ENCODE measurements at places on chromosomes 5 and 9. TPM values are rescaled to one million over a fixed set of nuclear protein-coding genes. Genes with fewer than 3 reads are reported as not detected.

GRCh38 chr5:168525856-168526255 is 3.2 kb upstream of the FBLL1 start:
- DNase-seq: no peak

GRCh38 chr5:69414885-69415583 is at the start of gene MARVELD2:
Gene MARVELD2, plus strand, starts transcription at chr5:69415116. Its CDS starts 4,270 bp downstream, at chr5:69419386.
- DNase-seq: no peak

- DNase-seq: no peak
These were observed 159.0 kb downstream of the CPLANE1 start for GRCh38 chr5:37090123-37090726.

DNA sequence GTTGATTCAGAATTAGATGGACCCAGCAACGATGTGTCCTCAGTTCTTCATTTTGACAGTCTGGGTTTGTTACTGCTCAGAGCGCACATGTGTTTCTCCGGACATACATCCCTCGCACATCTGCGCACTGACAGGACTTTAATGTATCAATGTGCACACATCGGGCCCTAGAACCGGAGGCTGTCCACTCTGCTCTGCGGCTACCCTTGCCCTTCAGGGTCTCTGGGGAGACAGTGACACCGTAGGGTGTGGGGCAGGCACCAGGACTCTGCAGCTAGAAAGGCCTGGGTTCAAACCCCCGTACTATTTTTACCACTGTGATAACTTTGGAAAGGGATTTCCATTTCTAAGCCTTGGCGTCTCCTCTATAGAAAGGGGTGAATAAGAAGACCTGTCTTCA is 23.5 kb upstream of the LPCAT1 start:
- no peak for DNase-seq

GRCh38 chr9:89433826-89434225 is 64.1 kb downstream of the SEMA4D start:
- no peak for DNase-seq

Gene C1QTNF3
- total RNA-seq: 10.5 TPM

Gene GABRA6
- total RNA-seq: not detected

Gene ADAMTS19
- under 0.01 TPM for total RNA-seq

Gene UBAP2
- 31.6 TPM for total RNA-seq

DNA sequence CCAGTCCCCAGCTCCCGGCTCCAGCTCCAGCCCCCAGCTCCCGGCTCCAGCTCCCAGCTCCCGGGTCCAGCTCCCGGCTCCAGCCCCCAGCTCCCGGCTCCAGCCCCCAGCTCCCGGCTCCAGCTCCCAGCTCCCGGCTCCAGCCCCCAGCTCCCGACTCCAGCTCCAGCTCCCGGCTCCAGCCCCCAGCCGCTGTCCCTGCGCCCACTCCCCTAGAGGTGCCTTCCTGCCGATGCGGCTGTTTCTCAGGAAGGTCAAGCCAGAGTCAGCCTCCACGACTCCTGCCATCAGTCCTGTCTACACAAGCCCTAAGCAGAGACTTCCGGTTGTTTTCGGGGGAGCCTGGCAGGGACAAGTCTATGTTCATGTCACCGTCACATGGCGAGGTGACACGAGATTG is 74.8 kb downstream of the ZNF354C start:
- no peak for DNase-seq

Gene C5orf47
- total RNA-seq: not detected

Gene IL3
- not detected for total RNA-seq

- no peak for DNase-seq
These were observed 1237.5 kb upstream of the CDH9 start for GRCh38 chr5:28275931-28276330.

Gene C9
- total RNA-seq: 0.44 TPM

- DNase-seq: no peak
These were observed 18.1 kb upstream of the COL5A1 start for GRCh38 chr9:134623258-134624066.

DNA sequence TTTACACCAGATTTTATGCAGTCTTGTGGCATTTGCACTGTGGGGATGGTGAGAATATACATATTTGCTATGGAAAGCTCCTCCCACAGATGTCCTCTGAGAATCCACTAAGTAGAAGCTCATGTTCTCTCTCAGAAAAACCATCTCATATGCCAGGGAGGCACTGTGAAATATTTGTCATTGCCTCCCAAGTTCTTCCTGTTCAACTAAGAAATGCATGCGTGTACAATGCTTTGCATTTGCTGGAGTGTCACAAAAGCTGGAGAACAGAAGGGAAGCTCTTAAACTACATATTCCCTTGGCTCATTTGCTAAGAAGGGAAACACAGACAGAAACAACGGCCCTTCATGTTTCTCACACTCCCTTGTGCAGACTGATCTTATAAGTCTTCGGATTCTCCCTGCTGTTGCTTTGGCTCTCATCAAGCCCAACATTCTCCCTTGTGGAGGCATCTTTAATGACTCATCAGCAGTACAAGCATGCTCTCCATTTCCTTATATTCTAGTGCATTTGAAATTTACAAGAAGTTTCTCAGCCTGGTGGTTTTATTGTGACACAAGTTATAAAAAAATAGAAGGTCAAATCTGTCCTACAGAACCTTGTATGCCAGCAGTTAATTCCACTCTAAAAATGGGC is 220.6 kb downstream of the TRIM36 start:
- no peak for DNase-seq

Gene LRRC19
- not detected for total RNA-seq

DNA sequence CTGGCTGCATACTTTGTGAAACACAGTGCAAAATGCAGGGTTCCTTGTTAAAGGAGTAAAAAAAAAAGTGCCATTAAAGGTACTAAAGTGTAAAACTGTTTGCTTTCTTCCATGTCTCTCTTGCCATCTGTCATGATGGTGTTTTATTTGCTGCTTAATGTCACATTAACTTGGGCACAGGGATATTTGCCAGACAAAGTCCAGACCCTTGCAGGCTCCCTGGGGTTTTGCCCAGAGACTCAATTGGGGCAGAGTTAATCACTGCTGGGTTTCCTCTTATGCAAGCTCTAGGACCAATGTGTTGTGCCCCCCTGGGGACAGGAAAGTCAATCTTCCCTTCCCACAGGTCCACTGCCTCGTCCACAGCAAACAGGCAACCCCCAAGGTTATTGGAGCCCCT is 274.3 kb upstream of the SGCD start:
- DNase-seq: no peak

GRCh38 chr5:160230686-160231527 is 1.6 kb downstream of the FABP6 start:
- DNase-seq: no peak

GRCh38 chr9:4463824-4464223 is 26.4 kb upstream of the SLC1A1 start:
- DNase-seq: no peak

DNA sequence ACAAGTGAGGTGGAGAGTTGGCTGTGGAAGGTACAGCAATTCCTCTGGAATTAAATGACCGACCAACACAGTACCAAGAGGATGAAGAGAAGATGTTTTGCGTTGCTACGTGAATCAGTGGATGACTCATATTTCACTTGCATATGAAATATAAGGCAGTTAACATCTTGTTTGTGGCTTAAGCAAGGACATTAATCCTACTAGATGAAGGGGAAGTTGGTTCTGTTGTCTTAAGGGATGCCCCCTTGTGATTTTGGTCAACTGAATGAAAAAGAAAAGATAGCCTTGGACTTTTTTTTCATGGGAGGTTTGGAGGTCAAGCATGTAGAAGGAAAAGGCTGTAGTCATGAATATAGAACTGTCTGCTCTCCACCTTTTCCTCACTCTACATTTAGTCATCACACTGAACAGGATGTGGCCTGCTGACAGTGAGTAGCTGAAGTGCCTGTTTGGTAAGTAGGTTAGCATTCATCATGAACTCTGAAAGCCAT is 33.9 kb downstream of the VLDLR start:
- peak; percentile 39 for DNase-seq

Gene PCSK1
- total RNA-seq: 2.5 TPM

Gene CCNB1
- total RNA-seq: 23.3 TPM

Gene SHISAL2B
- total RNA-seq: not detected

Gene PCDHGB5
- total RNA-seq: 27.2 TPM

GRCh38 chr9:131447148-131447547 is 53.3 kb downstream of the PRRC2B start:
- no peak for DNase-seq

DNA sequence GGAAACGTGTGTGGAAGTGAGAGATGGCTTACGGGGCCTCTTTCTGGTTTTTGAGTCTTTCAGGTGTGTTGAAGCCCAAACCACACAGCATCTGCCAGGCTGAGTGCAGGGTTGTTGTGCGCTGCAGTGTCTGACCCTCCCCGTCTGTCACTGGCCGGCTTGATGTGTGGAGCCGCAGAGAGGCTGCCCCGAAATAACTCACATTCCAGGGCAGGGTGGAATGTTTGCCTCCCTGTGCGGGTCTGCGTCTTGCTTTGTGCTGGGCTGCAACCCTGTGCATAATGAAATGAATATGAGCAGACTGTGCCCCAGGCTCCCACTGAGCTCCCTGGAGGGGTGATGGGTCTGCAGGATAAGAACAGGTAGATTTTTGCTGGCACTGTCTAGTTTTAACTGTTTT is 9.9 kb upstream of the PLEKHG4B start:
- no peak for DNase-seq

Gene ZFP2
- total RNA-seq: 0.39 TPM

Gene NRARP
- 62.5 TPM for total RNA-seq

Gene BASP1
- total RNA-seq: 57.8 TPM

Gene SPINK7
- total RNA-seq: not detected

DNA sequence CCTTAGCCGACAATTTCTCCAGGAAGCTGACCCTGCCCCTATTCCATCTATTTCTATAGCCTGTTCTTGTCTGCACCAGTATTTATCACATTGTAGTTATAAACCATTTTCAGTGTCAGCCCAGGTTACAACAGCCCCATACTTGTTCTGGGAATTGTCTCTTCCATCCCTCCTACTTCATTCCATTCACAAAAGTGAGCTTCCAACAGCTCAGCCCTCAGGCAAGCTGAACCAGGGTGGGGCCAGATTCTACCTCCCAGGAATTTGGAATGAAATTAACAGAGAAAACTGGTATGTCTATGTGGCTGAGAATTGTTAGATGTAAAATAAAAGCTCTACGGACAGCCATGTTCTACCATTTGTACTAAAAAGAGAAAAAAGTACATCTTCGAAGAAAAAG is 36.1 kb downstream of the STRBP start:
- DNase-seq: no peak

Gene HINT2
- 13.8 TPM for total RNA-seq

DNA sequence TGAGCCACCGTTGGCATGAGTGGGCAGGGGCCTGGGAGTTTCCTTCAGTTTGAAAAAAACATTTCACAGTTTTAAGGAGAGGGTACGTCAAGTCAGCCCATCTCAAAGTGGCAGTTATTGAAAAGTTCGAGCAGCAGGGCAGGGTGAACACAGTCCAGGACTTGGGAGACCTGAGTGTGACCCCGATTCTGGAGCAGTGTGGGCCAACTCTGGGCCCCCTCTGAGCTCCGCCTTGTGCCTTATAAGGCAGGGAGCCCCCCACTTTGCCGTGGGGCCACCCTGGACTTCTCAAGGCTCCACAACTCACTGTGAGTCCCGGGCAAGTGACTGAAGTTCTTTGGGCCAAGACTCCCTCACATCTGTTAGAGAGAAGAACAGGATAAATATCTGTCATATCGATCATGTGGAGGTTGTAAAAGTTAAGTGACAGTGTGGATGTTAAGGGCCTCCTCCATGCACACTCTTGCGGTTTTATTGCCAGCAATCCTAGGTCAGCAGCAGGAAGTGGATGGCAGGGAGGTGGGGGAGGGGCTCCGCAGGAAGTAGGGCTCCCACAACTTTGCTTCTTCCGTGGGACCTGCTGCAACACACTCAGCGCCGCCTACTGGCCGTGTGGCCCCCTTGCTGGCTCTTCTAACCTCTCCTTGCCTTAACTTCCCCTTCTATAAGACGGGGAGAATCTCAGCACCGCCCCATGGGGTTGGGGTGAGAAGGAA is 38.4 kb downstream of the HRH2 start:
- DNase-seq: no peak

DNA sequence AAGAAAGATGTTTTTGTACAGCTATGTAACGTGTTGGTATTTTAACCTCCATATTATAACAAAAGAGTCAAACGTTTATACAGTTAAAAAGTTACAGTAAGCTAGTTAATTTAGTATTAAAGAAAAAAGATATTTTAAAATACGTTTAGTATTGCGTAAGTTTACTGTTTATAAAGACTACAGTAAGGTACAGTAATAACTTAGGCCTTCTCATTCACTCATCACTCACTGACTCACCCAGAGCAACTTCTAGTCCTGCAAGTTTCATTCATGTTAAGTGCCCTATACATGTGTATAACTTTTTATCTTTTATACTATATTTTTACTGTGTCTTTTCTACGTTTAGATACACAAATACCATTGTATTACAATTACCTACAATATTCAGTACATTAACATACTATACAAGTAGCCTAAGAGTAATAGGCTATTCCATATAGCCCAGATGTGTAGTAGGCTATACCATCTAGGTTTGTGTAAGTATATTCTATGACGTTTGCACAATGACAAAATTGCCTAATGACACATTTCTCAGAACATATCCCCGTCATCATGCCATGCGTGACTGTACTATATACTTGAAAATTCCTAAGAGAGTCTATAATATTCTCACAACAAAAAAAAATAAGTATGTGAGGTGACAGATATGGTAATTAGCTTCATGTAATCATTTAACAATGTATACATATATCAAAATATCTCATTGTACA is 33.8 kb downstream of the ERP44 start:
- no peak for DNase-seq

- no peak for DNase-seq
These were observed 134.7 kb downstream of the FBN2 start for GRCh38 chr5:128403333-128403732.

- no peak for DNase-seq
These were observed 28.3 kb upstream of the PTGS1 start for GRCh38 chr9:122342323-122343050.

- peak; percentile 52 for DNase-seq
These were observed 131.7 kb downstream of the ADAMTS16 start for GRCh38 chr5:5271786-5272321.

Gene ST8SIA4
- total RNA-seq: 1.6 TPM

GRCh38 chr5:146327257-146327870 is 11.3 kb upstream of the POU4F3 start:
- no peak for DNase-seq

Gene LCN15
- total RNA-seq: not detected

DNA sequence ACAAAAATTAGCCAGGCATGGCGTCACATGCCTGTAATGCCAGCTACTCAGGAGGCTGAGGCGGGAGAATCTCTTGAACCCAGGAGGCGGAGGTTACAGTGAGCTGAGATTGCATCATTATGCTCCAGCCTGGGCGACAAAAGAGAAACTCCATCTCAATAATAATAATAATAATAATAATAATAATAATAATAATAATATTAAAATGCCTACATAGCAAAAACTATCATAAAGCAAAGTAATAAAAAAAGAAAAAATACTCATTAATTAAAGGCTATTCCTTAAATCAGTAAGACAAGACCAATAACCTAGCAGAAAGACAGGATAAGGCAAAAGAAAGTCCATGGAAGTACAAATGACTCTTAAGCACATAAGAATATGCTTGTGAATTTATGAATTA is 50.0 kb downstream of the MRPS27 start:
- DNase-seq: no peak

- DNase-seq: peak; percentile 99
These were observed 7.3 kb downstream of the SRFBP1 start for GRCh38 chr5:121968910-121969607.

- no peak for DNase-seq
These were observed 13.0 kb downstream of the SMIM3 start for GRCh38 chr5:150791536-150791935.

- no peak for DNase-seq
These were observed 8.4 kb downstream of the SMARCA2 start for GRCh38 chr9:2023532-2023931.
